ENCODE measurements at places on chromosomes 5 and 9.
A peak's percentile ranks its signal among the peaks of the same experiment; 100 is the strongest.

DNA sequence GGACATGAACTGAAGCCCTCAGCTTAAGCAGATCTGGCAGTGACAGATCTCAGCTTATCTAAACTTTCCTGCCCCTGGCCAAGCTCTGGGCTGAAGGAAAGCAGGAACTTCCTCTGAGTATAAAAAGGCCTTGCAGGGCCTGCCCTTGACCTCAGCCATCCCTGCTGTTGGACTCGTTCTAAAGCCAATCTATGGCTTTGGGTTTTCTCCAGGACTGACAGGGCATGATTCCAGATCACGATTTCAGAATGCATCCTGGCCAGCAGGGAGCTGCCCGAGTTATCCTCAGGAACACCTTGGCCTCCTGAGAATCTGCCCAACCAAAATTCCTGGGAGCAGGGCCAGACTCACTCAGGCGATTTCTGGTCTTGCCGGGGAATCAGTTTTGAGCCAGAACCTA is 502.7 kb downstream of the TLE4 start:
- no peak for DNase-seq

DNA sequence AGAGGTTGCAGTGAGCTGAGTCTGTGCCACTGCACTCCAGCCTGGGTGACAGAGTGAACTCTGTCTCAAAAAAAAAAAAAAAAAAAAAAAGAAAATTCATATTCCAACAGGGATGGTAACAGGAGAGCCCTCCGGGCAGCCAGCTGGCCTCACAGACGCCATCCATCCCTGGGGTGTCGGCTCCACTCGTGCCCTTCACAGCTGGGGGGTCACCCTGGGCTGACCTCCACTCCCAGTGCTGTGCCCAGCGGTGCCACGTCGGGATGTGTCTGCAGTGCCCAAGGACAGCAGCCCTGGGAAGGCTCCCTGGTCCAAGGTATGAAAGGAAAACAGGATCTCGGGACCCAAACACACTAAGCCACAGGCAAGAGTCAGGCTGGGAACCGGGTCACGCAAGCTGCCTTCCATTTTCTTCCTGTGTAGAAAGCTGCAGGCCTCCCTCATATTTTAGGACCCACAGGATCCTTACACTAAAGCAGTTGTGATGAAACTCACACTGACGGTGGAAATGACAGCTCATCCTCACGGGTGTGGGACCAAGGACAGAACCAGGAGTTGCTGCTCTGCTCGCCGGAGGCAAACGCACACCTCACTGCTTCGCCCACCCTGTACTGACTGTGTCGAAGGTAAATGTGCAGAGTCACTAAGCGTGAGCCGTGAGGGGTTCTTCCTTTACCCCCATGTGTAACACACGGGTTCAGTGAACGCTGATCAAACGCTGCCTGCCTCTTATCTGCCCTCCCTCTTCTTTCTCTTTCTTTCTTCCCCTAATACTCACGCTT is 5.3 kb downstream of the SLC12A7 start:
- no peak for DNase-seq

- DNase-seq = no peak
Observed at GRCh38 chr5:9212605-9213004, 333.3 kb downstream of the SEMA5A start.

DNA sequence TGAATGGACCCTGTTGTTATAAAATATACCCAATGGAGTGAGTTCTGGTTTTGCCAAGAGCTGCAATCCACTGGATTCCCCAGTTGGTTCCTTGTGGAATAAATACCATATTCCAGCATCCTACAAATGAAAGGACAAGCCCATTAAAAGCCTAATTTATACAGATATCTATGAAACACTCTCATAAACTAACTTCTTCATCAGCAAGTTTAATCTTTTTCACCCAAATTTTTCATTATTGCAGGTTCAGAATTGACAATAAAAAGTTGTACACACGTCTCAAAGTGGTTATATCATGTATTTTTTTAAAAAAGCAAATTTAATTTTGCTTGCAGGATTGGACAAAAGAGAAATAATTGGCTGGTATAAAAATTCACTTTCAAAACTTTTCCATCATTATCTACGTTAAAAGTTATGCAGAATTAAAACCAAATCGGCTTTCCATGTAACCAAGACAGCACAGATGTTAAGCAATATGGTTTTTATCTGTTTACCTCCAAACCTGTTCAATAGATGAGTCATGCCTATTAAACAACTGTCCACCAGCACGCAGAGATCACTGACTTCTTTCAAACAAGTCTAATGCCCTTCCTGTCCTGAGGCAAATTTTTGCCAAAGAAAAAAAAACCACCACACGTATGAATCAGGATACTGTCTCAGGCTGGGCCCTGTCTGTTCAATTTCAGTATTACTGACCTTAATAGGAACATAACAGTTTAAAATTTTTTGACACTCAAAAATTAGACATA is 42.5 kb downstream of the CEMIP2 start:
- no peak for DNase-seq

GRCh38 chr9:27765266-27766072 is 192.2 kb upstream of the C9orf72 start:
- no peak for DNase-seq

DNA sequence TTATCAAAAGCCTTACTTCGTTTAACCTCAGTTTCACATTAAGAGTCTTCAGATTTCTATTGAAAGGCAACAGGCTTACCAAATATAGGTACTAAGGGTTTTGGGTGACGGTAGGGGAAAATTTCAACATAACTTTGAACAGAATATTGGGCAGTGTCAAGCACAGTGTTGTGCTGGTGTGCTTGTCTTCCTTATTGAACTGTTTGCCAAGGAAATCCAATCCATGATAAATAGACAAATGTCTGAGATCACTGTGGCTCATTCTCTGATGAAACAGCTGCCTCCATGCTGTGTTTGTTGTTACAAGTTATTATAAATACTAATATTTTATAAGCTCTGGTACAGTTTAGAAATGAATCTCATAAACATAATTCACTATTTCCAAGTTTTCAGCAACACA is 730.1 kb downstream of the NR2F1-AS1 start:
- no peak for DNase-seq

DNA sequence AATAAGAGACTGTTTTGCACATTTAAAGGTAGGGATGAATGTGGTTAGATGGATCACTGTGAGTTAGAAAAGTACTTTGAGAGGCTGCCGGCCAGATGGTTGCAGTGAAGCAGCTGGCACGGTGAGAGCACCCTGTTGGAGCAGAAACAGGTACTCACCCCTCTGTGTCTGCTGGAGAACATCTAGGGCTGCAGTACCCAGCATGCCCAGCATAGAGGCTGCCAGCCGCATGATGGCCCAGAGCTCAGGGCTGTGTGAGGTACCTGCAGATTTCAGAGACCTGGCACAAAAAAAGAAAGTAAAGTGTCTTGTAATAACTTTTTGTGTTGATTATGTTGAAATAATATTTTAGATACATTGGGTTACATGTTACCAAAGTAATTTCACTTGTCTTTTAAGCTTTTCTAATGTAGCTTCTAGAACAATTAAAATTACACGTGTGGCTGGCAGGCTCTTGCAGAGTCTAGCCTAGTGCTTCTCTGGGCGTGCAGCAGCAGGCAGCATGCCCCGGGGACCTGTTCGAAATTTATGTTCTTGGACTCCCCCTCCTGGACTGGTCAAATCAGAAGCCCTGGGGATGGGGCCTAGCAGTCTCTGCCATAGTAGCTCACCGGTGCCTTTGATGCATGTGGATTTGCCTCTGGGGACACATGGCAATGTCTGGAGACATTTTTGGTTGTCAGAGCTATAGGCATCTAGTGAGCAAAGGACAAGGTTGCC is 11.1 kb downstream of the WDR5 start:
- no peak for DNase-seq

DNA sequence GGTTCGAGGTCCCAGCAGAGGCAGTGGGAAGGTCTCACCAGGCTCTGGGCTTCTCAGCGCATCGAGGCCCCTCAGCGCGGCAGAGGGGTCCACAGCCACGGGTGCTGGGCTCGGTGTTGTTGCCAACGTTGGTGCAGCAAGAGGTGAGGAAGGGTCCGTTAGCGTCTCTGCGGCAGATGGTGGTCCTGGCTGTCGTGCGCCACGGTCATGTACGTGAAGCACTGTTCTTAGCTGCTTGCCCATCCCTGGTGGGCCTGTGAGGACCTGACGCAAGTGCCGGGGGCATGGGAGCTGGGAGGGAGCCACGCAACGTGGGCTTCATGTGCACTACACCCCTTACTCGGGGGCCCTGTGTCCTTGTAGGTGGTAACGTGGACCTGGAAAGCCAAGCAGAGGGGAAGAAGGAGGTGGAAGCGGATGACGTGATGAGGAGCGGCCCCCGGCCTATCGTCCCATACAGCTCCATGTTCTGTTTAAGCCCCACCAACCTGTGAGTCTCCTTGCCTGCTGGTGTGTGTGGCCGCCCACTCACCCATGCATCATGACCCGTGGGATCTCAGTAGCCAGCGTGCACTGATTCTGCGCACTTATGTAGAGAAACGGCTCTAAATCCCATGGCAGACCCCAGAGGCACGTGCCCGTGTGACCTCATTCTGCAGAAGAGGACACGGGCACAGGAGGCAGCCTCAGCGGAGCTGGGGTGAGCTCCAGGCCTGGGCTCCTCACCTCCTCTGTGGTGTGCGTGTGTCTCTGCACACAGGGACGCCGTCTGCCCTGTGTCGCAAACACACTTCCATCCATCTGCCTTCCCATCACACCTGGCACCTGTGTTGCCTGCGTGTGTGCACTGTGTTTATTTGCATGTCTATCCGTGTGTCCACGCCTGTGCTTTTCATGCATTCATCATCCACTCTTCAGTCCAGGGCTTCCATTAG is 166.1 kb downstream of the CACNA1B start:
- no peak for DNase-seq

- no peak for DNase-seq
Observed at GRCh38 chr5:84281383-84281782, 103.3 kb downstream of the EDIL3 start.

- no peak for DNase-seq
Observed at GRCh38 chr5:79694183-79694582, 4.5 kb downstream of the CMYA5 start.

DNA sequence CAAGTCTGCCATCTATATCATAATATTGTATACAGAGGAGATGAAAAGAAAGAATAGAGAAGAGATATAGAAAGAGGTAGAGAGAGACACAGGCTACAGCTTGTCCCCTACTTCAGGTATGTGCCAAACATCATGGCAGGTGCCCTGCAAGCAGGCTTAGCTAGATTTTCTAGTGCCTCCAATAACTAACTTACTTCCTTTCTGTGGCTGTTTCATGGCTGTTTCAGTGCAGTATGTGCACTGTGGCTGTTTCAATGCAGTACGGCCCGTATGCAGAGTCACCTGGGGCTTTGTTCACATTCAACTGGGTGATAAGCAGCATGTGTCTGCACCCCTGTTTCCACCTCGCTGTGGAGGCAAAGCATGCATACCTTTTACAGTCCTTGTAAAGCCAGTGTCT is 327.2 kb downstream of the NTRK2 start:
- no peak for DNase-seq

DNA sequence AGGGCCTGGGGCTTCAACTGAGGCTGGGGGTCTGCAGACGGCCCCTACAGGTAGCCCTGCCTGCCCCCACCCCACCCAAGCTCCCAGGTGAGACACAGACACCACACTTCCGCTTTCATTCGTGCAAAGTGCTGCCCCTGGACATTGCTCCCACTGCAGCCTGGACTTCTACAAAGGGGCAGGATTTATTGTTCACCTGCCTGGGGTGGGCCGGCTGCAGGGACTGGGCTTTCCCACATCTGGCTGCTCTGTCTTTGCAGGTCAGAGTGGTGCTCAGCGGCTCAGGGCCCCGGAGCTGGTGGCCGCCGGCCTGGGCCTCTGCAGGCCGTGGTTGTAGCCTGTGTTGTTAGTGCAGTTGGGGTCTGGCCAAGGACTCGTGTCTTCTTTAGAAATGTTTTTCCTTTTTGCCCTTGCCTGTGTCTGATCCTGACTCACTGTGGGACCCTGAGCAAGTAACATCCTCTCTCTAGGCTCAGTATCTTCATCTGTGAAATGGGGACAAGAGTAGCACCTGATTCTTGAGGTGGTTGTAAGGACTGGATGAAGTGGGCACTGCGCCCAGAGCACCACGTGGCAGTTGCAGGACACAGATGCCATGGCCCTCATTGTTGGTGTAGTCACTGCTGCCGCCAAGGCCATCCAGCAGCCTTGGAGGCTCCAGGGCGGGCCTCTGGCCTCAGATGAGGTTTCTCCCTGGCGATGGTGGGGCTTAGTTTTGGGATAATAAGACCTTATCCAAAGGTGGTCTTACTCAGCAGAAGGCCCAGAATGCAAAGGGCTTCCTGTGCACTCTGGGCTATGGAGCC is 143.9 kb downstream of the CACNA1B start:
- no peak for DNase-seq

- DNase-seq = no peak
Observed at GRCh38 chr5:90017239-90017638, 392.3 kb downstream of the CETN3 start.

GRCh38 chr5:150431574-150431973 is 18.0 kb downstream of the RPS14 start:
- DNase-seq = no peak

DNA sequence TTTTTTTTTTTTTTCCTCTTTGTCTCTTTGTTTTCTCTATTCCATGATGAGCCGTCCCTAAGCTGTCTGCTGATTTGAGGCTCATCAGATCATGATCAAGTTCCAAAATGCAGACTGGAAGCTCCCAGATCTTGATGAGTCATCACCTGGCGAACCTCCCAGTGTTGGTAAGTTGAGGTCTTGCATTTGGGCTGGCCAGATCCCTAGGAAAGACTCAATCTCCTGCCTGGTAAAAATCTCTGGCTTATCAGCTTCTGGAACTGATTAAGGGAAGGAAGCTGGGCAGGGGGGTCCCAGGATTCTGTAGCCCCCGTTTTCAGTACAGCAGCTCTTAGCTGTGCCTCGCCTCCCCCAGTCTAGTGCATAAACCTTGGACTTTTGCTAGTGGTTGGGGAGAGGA is 69.0 kb downstream of the TSPAN17 start:
- DNase-seq = peak; percentile 70

DNA sequence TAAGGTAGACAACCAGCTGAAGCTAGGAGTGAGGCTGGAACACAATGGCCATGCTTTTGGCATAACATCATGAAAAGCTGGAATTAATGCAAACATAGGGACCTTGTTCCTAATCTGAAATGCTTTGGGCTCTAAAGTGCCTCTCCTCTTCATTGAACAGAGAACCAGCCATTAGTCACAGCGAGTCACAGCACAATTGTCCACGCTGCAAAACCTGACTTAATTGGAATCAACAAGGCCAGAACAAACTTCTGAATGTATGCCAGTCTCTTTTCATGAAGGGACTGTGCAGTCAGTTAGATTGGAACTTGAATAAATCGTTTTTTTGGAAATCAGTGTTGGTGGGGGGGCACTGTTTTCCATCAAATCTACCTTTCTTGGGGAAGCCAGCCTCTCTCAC is 96.5 kb downstream of the JAKMIP2 start:
- DNase-seq = no peak

- DNase-seq = no peak
Observed at GRCh38 chr5:142521706-142522105, 164.2 kb downstream of the FGF1 start.

DNA sequence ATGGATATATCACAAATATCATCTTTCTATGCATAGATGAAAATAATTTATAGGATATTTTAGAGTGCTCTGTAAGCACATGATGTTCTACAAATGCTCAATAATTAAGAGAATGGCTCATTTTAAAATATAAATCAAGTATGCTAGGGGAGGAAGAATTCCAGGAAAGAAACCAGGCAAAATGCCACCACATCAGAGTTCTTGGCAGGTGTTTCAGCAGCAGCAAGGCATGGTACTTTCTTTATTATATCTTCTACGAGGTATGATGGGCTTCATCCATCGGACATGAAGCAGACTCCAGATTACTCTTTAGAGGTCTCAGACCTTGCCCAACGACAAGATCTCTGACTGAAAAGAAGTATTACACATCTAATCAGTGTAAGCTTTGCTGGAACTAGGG is 316.3 kb upstream of the ARRDC3 start:
- DNase-seq = no peak

- DNase-seq = no peak
Observed at GRCh38 chr9:79685577-79685976, 113.8 kb downstream of the TLE4 start.

Measured in stromal cell of bone marrow (primary cell).